ENCODE measurements at places on chromosomes 2 and 18.

GRCh38 chr2:185161701-185162100, 563.4 kb downstream of the ZNF804A start:
- no peak for DNase-seq

DNA sequence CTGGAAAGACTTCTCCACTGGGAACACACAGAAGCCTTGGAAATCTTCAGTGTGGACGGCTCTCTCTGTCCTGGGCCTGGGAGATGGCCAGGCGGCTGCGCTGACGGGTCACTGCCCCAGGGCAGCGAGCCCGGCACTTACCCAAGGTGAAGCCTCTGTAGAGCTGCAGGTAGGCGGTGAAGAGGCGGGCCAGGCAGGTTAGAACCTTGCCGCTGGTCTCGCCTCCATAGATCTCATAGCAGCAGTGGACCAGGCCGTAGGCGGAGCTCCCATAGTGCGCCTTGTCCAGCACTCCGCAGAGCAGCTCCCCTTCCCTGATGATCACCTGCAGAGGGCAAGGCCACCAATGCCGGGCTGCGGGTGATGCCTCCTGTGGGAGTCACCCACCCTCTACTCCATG, 53.0 kb downstream of the POLR1A start:
- DNase-seq = no peak

- no peak for DNase-seq
These were observed 416.7 kb downstream of the ARHGAP15 start for GRCh38 chr2:143545949-143546255.

GRCh38 chr2:8234757-8235374, 447.0 kb upstream of the ID2 start:
- DNase-seq = peak; percentile 50

DNA sequence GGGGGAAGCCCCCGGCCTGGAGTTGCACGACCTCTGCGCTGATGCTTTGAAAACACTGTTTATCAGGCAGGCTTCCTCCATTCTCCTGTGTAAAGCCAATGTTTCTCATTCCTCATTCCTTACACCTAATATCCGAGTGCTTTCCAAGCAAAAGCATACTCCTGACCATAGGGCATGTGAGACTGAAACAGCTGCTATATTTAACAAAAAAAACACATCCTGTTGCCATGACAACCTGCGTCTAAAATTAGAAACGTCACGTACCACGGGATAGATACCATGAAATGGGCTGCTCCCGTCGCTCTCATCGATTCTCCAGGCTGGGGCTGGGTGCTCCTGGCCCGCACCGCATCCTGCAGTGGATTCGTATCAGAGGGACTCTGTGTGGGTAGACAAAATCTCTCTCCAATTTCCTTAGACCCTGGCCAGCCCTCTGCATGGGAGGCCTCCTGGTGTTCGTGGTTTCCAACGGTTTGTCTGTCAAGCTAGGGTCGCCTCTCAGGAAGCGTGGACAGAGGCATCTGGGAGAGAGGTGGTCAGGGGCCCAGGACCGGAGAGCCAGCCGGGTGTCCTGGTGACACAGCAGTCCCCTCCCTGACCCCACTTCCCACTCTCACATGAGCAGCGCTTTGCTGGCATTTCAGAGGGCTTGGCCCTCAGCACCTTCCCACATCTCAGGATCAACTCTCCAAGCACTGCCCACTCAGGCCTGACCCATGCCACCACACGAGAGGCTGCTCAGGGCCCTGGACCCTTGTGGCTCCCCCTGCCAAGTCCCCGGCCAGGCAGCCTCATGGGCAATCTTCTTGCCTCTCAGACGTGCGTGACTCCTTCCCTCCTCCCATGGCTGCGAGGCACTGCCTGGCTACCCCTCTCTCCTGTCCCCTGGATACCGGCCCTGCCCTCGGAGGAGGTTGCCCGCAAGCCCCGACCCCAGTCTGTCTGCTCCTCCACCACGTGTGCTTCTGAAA, 268.1 kb downstream of the NDUFA10 start:
- no peak for DNase-seq
